Thoracic aorta (tissue), 2 donors: ENCODE measurements at places on chromosomes 4 and X. TPM values are rescaled to one million over a fixed set of nuclear protein-coding genes. Genes with fewer than 3 reads are reported as not detected.

GRCh38 chr4:25310066-25310802, 2.3 kb upstream of the ZCCHC4 start:
- no peaks in the 10 kb centered on the region for H3K27me3 ChIP-seq
- H3K27ac ChIP-seq = no peak overlapping the region
- no peak for DNase-seq
- H3K4me1 ChIP-seq = peaks cover 3% of the 10 kb centered on the region
- H3K4me3 ChIP-seq = no peak overlapping the region

DNA sequence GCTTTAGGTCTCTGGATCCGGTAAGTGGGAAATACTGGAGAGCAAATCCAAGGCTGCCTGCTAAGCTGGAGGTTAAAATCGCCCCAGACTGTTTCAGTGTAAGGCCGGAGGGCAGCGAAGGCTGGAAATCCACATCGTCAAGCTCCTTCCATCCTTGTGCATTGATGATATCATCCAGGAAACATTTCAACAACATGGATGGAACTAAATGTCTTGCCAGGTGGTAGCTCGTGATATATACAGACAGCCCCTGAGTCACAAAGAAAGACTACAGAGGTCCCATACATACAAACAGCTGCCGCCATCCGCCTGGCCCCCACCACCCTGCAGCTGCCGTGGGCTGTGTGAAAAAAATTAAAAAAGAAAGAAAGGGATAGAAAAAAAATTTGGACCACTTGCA, 148.9 kb upstream of the RBPJ start:
- no peak overlapping the region for H3K4me3 ChIP-seq
- H3K27ac ChIP-seq = no peak overlapping the region
- no peaks in the 10 kb centered on the region for H3K27me3 ChIP-seq
- no peaks in the 10 kb centered on the region for H3K36me3 ChIP-seq
- H3K4me1 ChIP-seq = no peaks in the 10 kb centered on the region
- no peak for DNase-seq

PRSS12 gene
- total RNA-seq = 0.27 TPM

STAP1 gene
- total RNA-seq = 0.78 TPM

- H3K4me1 ChIP-seq = no peaks in the 10 kb centered on the region
- no peaks in the 10 kb centered on the region for H3K27me3 ChIP-seq
- DNase-seq = no peak
- H3K27ac ChIP-seq = peak overlapping the region; percentile 93
- peak overlapping the region; percentile 91 for H3K4me3 ChIP-seq
- H3K36me3 ChIP-seq = no peaks in the 10 kb centered on the region
Observed at GRCh38 chrX:155216940-155217440, 730 bp downstream of the VBP1 start.

DNA sequence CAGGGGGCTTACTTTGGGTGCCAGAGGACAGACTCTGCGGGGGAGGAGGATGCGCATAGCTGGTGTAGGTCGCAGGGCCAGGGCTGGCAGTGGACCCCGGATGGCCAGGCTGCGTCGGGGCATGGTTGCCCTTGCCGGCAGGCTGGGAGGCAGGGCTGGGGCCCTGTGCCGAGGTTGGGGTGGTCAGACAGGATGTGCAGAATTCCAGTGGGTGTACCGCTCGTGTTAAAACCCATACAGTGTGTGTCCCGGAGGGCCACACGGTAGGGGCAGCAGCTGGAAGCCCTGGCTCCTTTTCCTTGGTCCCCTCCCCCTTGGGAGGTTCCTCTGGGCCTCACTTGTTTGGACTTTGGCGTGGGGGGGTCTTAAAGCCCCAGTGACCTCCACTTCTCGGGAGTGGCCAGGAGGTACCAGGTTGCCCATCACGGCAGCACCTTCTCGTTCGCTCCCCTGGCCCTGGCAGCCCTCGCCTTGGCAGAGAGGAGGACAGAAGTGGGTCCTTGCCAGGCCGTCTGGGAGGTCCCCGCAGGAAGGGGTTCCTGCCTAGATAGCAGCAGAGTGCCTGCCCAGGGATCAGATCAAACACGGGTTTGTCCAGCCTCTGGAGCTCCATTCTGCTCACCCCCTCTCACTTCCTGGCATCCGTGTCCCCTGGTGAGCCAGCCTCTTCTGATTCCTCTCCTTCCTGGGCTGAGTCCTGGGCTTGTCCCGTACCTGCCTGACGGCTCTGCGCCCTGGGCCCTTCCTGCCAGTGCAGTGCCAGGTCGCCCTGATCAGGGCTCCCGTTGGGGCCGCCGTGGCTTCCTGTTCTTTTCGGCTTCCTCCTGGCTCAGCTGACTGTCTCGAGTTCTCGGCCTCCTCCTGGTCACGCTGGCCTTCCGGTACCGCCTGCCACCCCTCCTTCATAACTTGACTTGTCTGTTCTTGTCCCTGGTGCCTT, 56.7 kb upstream of the HGFAC start:
- H3K36me3 ChIP-seq = no peaks in the 10 kb centered on the region
- peak overlapping the region; percentile 60 for H3K27ac ChIP-seq
- H3K27me3 ChIP-seq = no peaks in the 10 kb centered on the region
- peak overlapping the region; percentile 43 for H3K4me3 ChIP-seq
- no peak for DNase-seq
- H3K4me1 ChIP-seq = peaks cover 33% of the 10 kb centered on the region

ASB12 gene
- total RNA-seq = not detected

GRCh38 chrX:77977518-77977917, 8.1 kb upstream of the PGAM4 start:
- no peak overlapping the region for H3K27ac ChIP-seq
- no peaks in the 10 kb centered on the region for H3K36me3 ChIP-seq
- no peak overlapping the region for H3K4me3 ChIP-seq
- no peaks in the 10 kb centered on the region for H3K4me1 ChIP-seq
- no peaks in the 10 kb centered on the region for H3K27me3 ChIP-seq

GRCh38 chr4:109998867-109999584, 86.3 kb downstream of the EGF start:
- no peak overlapping the region for H3K4me3 ChIP-seq
- no peak overlapping the region for H3K27ac ChIP-seq
- no peaks in the 10 kb centered on the region for H3K4me1 ChIP-seq
- H3K36me3 ChIP-seq = no peaks in the 10 kb centered on the region
- DNase-seq = no peak
